ENCODE measurements at places on chromosomes 13 and 19.

DNA sequence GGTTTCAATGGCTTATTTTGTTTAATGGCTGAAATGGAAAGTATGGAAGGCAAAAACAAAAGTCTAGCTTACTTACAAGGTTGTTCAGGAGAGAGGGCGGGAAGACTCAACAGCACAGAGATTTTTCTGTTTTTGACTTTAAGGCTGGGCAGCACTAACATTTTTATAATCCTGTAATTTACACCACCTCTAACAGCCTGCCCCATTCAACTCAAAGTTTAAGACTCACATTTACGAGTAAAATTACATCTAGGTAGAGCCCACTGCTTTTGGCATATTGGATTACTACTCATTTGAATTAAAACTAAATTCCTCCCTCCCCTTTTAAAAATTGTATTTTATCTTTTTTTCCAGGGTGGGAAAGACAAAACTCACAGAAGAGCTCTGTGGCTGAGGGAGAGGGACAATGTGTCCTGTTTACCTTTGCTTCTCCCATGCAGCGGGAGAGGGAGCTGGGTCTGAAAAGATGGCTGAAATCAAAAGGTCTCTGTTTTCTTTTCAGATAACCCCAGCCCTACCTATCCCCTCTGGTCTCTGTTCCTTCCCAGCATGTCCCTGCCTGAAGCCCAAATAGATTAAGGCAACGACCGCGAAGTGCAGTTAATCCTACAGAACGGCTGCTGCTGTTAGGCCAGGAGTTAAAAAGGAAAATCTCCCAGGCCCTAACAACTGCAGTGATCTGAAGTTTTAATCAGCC lies 6.6 kb downstream of the EFNB2 start:
- no peak for DNase-seq

DNA sequence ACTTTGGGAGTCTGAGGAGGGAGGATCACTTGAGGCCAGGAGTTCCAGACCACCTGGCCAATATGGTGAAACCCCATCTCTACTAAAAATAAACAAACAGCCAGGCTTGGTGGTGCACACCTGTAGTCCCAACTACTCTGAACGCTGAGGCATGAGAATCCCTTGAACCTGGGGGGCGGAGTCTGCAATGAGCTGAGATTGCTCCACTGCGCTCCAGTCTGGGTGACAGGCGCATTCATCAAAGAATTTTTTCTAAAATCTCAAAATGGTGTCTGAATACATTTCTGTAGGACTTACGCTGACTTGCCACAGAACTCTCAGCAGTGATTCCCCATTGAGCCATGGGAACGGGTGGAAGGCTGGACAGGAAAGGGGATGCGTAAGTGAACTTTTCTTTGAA lies 18.0 kb upstream of the ERVV-1 start:
- no peak for DNase-seq

GRCh38 chr19:9914315-9915207 lies 21.8 kb downstream of the OLFM2 start:
- peak; percentile 55 for DNase-seq

DNA sequence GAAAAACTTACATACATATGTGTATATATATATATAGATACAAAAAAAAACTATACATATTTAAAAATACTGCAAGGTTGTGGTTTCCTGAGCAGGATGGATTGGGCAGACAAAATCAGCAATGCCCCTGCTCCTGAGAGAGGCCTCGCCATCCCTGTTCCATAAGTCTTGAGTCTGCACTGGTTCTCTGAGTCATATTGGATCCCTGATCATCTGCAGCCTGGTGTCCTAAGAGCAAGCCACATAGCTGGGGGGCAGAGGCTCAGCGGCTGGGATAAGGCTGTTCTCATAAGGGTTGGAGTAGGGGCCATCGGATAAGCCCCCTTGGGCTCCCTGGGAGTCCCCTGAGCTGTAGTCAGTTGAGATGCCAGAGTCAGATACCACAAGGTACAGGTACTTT lies 3.3 kb downstream of the SWSAP1 start:
- DNase-seq = no peak

DNA sequence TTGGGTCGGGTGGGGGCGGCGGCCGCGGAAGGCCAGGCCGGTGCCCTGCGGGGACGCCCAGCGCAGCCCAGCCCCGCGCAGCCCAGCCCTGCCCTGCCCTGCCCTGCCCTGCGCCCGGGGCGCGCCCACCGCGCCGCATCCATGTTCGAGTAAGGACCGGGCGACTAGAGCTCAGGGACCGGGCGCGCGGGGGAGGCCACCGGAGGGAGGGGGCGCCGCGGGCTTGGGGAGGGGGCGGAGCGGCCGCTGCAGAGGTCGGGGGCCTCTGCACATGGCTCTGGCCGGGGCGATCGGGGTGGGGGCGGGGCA lies 169 bp downstream of the GRAMD1A start:
- no peak for DNase-seq

Data from GM04504 (cell line).